ENCODE measurements at places on chromosomes 12 and 14.

- no peak for DNase-seq
Observed at GRCh38 chr12:93427779-93428564, 13.8 kb downstream of the UBE2N start.

DNA sequence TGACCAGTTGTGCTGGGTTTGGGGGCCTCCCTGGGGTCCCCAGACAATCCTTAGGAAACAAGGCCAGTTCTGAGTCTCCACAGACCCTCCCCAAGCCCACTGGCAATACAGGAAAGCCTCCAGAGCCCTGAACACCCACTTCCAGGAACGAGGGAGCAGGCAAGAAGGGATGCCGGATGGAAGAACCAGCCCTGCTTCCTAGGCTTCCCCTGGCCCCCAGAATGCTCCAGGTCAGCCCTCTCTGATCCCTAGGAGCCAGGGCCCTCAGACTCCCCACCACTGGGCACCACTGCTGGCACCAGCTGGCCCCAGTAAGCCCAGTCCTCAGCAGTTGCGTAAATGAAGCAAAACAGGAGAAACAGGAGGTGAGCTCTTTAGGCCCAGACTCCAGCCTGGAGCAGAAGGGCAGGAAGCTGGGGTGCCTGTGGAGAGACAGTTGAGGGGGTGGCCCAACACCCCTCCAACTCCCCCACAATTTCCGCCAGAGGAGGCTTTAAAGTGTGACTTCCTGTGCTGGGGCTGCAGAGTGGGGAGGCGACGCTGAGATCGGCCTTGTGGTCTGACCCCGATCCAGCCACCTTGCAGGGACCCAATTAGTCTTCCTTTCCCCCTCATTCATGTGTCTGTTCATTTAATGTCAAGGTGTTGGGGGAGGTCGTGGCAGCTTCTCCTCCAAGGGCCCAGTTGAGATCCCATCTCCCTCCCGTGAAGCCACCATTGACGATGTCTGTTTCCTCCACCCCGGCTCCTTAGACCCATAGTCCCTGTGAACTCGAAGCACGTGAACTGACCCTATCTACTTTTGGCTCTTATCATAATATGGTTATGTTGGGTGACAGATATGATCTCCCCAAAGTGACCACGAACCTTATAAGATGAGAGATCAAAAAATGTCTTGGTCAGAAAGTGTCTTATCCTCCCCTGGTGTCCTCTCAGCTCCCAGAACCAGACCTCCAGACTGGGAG is 4.7 kb downstream of the TNFRSF1A start:
- DNase-seq = no peak

- DNase-seq = no peak
Observed at GRCh38 chr12:11896417-11896929, 174.3 kb upstream of the BCL2L14 start.

- DNase-seq = peak; percentile 16
Observed at GRCh38 chr12:41014643-41015020, 173.5 kb upstream of the PDZRN4 start.

DNA sequence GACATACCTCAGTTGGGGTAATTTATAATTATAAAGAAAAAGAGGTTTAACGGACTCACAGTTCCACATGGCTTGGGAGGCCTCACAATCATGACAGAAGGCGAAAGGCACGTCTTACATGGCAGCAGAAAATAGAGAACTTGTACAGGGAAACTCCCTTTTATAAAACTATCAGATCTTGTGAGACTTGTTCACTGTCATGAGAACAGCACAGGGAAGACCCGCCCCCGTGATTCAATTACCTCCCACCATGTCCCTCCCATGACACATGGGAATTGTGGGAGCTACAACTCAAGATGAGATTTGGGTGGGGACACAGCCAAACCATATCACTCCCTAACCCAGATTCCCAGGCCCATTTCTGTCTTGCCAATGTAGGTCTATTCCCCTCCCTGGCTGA is 22.1 kb downstream of the MYO1H start:
- no peak for DNase-seq
